GM12878 (cell line): ENCODE measurements at places on chromosomes 5 and 9. TPM values are rescaled to one million over a fixed set of nuclear protein-coding genes. Genes with fewer than 3 reads are reported as not detected.

Gene POLR1E
- total RNA-seq = 47.7 and 48.7 TPM in 2 replicates

- no peak for DNase-seq
- H3K27me3 ChIP-seq = no peaks in the 10 kb centered on the region
Observed at GRCh38 chr5:13188371-13188770, 756.1 kb downstream of the DNAH5 start.

- H3K27me3 ChIP-seq = no peaks in the 10 kb centered on the region
- H3K4me1 ChIP-seq = no peaks in the 10 kb centered on the region
- H3K27ac ChIP-seq = no peak overlapping the region
- no peak for DNase-seq
- no peaks in the 10 kb centered on the region for H3K36me3 ChIP-seq
- H3K4me3 ChIP-seq = no peak overlapping the region
Observed at GRCh38 chr5:15304914-15305834, 194.8 kb upstream of the FBXL7 start.

GRCh38 chr5:64453405-64453804 is 52.4 kb upstream of the RGS7BP start:
- H3K36me3 ChIP-seq = no peaks in the 10 kb centered on the region
- DNase-seq = no peak
- H3K4me3 ChIP-seq = no peak overlapping the region

DNA sequence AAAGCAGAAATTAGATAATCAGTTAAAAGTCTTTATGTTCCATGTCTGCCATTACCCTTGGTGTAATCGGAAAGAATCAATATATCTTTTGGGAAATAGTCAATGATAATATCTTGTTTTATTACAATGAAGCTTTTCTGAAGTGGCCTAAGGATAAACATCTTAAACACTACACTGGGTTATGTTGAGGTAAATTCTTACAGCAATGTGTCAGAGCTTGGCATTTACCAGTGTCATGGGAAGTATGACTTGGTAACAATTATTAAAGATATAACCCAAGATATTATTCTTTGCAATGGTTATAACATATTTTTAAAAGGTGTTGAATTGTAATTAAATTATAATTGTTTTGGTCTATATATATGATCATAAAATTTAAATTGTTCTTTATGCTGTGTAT is 84.7 kb downstream of the CFAP95 start:
- DNase-seq = no peak
- H3K36me3 ChIP-seq = no peaks in the 10 kb centered on the region
- H3K4me1 ChIP-seq = no peaks in the 10 kb centered on the region
- no peak overlapping the region for H3K4me3 ChIP-seq
- no peaks in the 10 kb centered on the region; the same call in 1 of the 2 replicates for H3K27me3 ChIP-seq

DNA sequence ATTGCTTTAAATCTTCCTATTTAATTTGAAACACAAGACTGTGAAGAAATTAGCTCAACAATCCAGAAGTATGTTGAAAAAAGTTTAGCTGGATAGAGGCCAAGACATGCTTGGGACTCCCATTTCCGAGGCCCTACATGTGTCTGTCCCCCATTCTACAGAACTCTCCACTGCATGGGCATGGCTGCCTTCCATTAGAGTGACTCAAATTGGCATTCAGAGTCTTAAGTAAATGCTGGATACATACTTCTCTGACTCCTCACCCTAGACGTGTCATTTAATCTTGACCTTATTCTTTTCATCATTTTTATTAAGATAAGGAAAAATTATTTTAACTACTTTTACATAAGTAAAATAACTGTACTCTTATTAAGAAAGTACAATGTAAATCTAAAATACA is 530.4 kb upstream of the CDH9 start:
- H3K27ac ChIP-seq = no peak overlapping the region
- no peak for DNase-seq
- H3K27me3 ChIP-seq = no peaks in the 10 kb centered on the region
- H3K4me1 ChIP-seq = no peaks in the 10 kb centered on the region
- H3K36me3 ChIP-seq = no peaks in the 10 kb centered on the region
- no peak overlapping the region for H3K4me3 ChIP-seq

DNA sequence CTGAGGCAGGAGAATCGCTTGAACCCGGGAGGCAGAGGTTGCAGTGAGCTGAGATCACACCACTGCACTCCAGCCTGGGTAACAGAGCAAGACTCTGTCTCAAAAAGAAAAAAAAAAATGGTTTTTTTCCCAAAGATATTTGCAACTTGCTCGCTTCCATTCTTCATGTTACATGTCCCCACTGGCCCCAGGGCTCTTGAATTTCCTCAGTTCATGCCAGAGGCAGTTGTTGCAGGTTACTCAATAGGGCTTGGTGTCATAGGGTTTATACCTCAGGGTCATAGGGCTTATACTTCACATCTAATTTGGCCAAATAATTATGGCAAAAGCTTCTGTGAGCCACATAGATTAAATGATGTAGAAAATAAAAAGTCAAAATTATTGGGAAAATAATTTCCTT is 44.1 kb upstream of the KCNV2 start:
- DNase-seq = no peak
- H3K36me3 ChIP-seq = no peaks in the 10 kb centered on the region
- no peak overlapping the region for H3K4me3 ChIP-seq
- H3K27ac ChIP-seq = no peak overlapping the region
- H3K27me3 ChIP-seq = no peaks in the 10 kb centered on the region

Gene IFNA2
- total RNA-seq = 0.26 TPM in 1 of 2 replicates, not detected in the other

Gene HACD4
- 5.1 and 5.8 TPM in 2 replicates for total RNA-seq
